A549 treated with GW870086 at 1 μM for 4 hours (cell line): ENCODE measurements at places on chromosomes 4 and X. TPM values are rescaled to one million over a fixed set of nuclear protein-coding genes. Genes with fewer than 3 reads are reported as not detected.

SAGE1 gene
- total RNA-seq, result 0.06 to 0.07 TPM (median 0.06 TPM) in 3 of 5 replicates, not detected in the others

XIAP gene
- total RNA-seq, result 25.5 to 32.0 TPM (median 27.3 TPM) in 5 replicates

GAGE1 gene
- total RNA-seq, result not detected in 5 replicates

TMEM154 gene
- 0.02 to 0.13 TPM (median 0.05 TPM) in 4 of 5 replicates, not detected in the other for total RNA-seq

BDH2 gene
- 7.4 to 10.1 TPM (median 9.2 TPM) in 5 replicates for total RNA-seq
